ENCODE measurements at places on chromosomes 4 and X.

DNA sequence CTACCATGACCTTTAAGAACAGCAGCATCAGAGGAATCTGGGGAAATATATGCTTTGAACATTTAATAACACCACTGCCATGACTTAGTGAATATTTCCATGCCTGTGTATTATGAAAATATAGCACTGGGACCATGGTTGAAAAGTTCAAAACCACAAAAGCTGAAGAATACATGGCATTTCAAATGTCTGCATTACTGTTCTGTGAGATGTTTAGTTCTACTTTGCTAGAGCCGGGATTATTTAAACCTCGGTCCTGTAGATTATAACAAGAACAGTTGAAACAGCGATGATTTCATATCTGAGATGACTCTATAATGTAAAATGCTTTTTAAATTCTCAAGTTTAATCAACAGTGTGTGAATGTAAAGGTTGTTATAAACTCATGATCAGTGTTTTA, 126.7 kb upstream of the AGA start:
- no peak overlapping the region for H3K27ac ChIP-seq
- no peaks in the 10 kb centered on the region for H3K4me1 ChIP-seq
- no peaks in the 10 kb centered on the region for H3K36me3 ChIP-seq
- H3K4me3 ChIP-seq: no peak overlapping the region
- H3K27me3 ChIP-seq: peaks cover 9% of the 10 kb centered on the region

DNA sequence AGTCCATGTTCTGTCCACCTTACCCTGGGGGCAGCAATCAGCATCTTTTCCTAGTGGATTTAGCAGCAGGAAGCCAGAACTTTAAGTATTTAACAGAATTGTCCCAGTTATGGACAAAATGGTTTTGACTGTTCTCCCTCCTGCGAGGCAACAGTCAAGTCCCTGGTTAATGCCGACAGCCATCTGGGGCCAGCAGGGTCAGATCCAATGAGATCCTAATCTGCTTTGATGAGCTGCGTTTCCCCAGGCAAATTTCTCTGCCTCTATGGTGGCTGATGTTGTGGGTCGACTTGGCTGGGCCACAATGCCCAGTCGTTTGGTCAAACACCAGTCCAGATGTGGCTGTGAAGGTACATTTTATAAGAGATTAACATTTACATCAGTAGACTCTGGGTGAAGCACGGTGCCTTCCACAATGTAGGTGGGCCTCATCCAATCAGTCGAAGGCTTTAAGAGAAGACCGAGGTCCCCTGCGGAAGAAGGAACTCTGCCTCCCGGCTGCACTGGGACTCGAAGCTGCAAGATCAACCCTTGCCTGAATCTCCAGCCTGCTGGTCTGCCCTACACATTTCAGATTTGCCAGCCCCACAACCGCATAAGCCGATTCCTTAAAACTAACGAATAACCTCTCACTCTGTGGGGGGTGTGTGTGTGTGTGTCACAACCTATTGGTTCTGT, 89.0 kb upstream of the C4orf50 start:
- no peak for DNase-seq
- no peak overlapping the region for H3K27ac ChIP-seq
- H3K36me3 ChIP-seq: no peaks in the 10 kb centered on the region
- no peaks in the 10 kb centered on the region for H3K4me1 ChIP-seq

DNA sequence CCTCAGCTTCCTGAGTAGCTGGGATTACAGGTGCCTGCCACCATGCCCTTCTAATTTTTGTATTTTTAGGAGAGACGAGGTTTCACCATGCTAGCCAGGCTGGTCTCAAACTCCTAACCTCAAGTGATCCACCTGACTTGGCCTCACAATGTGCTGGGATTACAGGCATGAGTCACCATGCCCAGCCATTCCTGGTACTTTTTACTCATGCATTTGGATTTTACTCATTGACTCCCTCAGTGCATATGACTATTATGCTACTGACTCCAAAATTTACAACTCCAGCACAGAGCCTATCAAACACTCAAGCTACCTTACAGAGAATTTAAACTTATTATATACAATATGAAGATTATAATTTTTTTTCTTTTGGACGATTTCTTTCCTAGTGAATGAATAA, 199.9 kb downstream of the CXXC4 start:
- H3K4me1 ChIP-seq: no peaks in the 10 kb centered on the region
- DNase-seq: no peak
- no peak overlapping the region for H3K4me3 ChIP-seq
- H3K27me3 ChIP-seq: no peaks in the 10 kb centered on the region
- H3K36me3 ChIP-seq: no peaks in the 10 kb centered on the region

DNA sequence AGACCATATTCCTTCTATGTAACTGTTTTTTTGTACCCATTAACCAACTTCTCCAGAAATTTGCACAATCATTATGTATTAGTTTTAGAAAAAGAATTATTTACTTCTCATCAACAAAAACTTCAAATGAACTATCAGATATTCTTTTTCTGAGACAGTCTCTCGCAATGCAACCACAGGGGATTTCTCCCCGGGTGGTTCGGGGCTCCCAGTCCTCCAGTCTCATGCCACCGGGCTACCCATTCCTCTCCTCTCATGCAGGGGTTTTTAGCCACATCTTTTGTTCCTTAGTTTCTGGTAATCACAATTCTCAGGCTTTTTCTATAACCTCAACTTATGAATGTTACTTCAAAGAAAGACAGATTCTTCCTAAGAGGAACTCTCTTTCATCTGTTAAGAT, 46.6 kb upstream of the CLNK start:
- no peaks in the 10 kb centered on the region for H3K36me3 ChIP-seq
- no peak for DNase-seq
- H3K4me3 ChIP-seq: no peak overlapping the region
- no peaks in the 10 kb centered on the region for H3K4me1 ChIP-seq
- no peak overlapping the region for H3K27ac ChIP-seq

GRCh38 chr4:137375111-137375850, 157.0 kb downstream of the PCDH18 start:
- no peaks in the 10 kb centered on the region for H3K4me1 ChIP-seq
- no peak for DNase-seq
- no peaks in the 10 kb centered on the region for H3K27me3 ChIP-seq
- H3K4me3 ChIP-seq: no peak overlapping the region

DNA sequence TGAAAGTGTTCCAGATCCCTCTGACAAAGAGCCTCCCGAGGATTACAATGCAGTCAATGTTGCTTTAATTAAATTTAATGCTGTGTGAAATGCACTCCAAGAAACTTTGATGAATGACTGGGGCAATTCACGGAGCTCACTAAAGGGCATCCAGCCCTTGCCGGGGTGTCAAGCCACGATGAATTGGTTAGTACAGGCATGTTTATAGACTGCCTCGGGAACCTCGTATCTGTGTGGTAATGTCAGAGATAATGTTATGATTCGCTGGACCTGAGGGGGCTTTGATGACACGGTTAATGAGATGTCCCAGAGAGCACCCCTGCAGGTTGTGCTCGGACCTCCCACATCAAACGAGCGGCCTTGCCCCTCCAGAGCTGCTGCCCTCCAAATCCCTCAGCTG, 428.8 kb downstream of the NKX6-1 start:
- no peak overlapping the region for H3K27ac ChIP-seq
- H3K27me3 ChIP-seq: no peaks in the 10 kb centered on the region
- no peaks in the 10 kb centered on the region for H3K4me1 ChIP-seq

All from DND-41 (cell line).